ENCODE measurements at places on chromosomes 7 and 10. TPM values are rescaled to one million over a fixed set of nuclear protein-coding genes. Genes with fewer than 3 reads are reported as not detected.

Gene ASB10
- total RNA-seq = not detected

Gene PGAM1
- total RNA-seq = 482 TPM

Gene LRMDA
- total RNA-seq = 25.7 TPM

Gene KEL
- total RNA-seq = 0.18 TPM

Gene MYOZ1
- not detected for total RNA-seq

Gene HOGA1
- 0.12 TPM for total RNA-seq

Gene KNDC1
- not detected for total RNA-seq

Gene FAM25G
- total RNA-seq = not detected

Gene FOXI2
- total RNA-seq = not detected

Gene CYP2C8
- not detected for total RNA-seq

Gene RNF32
- 0.15 TPM for total RNA-seq

DNA sequence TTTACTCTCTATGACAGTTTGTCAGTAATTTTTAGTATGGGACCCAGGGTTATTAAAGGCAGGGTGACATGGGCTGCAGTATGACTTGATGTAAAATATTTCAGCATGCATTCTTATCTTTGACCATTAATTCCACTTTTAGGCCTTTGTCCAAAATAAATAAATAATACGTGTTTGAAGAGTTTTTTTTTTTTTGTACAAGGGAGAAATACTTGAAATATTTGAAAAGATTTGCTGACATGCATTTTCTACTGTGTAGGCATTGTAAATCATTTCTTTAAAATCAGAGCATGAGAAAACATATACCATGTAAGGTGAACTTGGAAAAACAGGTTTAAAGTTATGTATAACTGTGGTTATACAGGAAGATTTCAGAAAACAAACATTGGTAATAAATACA lies 23.5 kb downstream of the NRG3 start:
- no peak for DNase-seq

- DNase-seq = no peak
These were observed 7.4 kb downstream of the MCM10 start for GRCh38 chr10:13168781-13169180.

- DNase-seq = no peak
These were observed 123.4 kb upstream of the NEBL start for GRCh38 chr10:21020545-21020944.

DNA sequence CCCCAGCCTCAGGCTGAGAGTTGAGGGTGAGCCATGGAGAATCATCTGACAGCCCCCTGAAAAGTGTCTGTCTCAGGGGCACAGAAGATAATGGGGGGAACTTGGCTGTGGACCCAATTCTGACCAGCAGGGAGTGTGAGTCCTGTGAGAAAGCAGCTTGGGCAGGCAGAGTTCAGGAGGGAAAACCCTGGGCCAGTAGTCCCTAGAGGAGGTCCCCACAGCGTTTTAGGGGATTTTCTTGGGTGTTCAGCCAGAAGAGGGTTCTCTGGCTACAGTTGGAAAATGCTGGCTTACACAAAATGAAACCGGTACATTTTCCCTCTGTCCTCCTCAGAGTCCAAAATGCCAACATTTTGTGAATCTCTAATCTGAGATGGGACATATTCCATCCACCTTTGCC lies 35.8 kb upstream of the TRIM8 start:
- no peak for DNase-seq

DNA sequence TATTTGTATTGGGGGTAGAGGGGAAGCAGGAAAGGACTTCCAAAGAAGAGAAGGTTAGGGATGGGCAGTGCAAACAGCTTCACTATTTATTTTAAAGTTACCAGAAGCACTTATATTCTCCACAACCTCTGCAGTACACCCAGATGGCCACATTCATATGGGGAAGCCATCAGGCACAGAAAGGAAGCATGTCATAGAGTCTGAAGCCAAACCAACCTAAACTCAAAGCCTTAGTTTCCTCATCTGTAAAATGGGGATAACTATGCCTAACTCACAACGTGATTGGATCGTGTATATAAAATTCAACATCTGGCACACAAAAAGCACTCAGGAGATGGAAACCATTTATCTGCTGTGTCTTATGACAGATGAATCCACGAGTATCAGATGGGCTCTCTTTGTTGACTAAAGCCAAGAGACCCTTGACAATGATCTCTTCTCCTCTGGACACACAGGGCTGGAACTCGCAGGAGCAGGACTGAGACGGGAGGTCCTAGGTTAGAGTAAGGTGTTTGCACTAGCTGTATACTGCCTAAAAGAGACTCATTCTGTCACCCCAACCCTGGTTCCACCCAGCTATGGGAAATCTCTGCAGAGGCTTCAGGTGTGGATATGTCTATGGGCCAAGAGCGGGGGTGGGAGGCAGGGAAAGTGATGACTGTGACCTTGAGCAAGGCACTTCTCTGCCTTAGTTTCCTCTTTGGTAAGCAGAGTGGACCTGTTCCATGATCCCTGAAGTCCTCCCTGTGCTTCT lies 1.8 kb downstream of the KIAA1549 start:
- DNase-seq = no peak

DNA sequence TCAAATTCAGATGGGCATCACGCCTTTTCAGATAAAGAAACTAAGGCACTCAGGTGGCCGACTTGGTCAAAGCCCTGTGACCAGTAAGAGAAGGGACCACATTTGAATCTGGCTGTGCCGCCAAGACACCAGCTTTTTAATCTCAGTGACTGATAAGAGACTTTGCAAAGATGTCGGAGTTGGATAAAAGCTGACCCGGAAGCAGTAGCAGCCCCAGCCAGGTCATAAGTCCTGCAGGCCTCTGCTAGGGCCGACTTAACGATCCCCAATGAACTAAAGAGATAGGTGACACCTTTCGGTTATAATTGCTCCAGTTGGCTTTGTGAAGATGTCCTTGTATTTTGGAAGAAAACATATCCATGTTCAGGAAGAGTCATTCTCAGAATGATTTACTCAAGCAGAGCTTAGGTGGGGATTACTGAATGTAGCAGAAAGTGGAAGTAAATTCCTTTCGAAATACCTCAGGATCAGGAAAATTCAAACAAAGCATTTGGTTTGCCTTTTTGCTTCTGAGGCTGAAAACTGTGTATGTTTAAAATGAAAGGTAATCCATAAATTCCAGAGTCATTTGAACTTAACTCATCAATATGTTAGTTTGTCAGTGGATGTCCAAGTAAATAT lies 164.2 kb upstream of the PITRM1 start:
- DNase-seq = no peak

- no peak for DNase-seq
These were observed 22.2 kb downstream of the MMS19 start for GRCh38 chr10:97475936-97476594.

DNA sequence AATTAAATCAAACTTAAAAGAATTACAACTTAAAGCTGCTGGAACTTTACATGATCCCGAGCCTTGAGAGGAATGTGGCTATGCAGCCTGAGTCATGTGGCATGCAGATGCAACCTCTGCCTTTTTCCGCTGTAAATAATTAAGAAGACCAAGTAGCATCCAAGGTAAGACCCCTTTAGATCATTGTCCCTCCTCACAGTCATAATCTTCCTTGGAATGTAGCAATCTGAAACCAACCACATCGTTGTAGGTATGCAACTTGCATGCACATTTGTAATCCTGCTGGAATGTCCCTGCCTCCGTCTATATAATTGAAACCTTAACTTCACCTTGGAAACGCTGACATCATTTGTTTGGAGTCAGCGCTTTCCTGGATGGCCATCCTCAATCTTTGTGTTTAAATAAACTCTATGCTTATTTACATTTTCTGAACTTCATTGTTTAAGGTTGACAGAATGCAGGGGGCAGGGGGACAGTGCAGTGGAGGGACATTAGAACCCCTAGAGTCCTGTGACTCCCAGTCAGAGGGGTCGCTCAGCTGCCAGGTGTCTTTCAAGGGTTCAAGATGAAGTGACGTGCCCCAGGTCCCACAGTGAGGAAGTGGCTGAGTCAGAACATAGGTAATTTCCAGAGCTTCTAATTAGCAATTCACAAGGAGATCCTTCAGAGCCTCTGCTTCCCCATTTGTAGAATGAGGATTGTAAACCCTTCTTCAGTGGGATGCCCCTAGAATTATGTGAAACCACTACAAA lies 110.7 kb downstream of the RALA start:
- no peak for DNase-seq

DNA sequence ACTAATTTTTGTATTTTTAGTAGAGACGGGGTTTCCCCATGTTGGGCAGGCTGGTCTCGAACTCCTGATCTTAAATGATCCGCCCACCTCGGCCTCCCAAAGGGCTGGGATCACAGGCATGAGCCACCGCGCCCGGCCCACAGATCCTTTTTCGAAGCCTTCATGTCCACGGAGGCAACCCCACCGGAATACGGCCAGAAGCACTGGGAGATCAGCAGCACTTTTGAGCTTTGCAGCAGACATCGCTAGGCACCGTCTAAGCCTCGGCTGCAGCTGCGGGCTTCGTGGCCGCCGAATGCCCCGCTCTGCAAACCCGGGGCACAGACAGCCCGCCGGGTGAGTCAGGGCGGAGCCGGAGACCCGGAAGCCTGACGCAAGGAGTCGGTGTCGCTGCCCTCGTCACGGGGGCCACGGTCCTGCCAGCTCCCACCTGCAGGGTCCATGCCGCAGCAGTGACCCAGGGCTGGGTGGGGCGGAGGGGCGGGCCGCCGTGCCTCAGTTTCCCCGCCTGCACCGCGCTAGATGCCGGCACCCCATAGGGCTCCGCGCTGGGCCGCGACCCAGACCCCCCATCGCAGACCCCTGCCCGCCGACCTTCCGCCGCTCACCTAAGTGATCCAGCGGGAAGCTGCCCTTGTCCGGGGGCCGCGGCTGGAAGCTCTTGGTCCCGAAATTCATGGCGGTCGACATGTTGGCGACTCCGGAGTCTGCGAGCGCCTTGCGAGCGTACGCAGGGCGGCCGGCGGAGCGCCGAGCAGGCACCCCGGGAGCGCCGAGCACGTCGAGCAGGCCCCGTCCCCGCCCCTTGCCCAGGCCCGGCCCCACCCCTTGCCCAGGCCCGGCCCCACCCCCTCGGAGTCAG lies at the start of gene COX19:
COX19 (minus strand) TSS at position 730 of the 862 bp plus-strand sequence; CDS start at position 690, 40 bp downstream.
- no peak for DNase-seq

GRCh38 chr10:17716161-17716560 lies 35.8 kb upstream of the TMEM236 start:
- no peak for DNase-seq

- DNase-seq = no peak
These were observed 262.8 kb downstream of the BBS9 start for GRCh38 chr7:33392148-33392547.

DNA sequence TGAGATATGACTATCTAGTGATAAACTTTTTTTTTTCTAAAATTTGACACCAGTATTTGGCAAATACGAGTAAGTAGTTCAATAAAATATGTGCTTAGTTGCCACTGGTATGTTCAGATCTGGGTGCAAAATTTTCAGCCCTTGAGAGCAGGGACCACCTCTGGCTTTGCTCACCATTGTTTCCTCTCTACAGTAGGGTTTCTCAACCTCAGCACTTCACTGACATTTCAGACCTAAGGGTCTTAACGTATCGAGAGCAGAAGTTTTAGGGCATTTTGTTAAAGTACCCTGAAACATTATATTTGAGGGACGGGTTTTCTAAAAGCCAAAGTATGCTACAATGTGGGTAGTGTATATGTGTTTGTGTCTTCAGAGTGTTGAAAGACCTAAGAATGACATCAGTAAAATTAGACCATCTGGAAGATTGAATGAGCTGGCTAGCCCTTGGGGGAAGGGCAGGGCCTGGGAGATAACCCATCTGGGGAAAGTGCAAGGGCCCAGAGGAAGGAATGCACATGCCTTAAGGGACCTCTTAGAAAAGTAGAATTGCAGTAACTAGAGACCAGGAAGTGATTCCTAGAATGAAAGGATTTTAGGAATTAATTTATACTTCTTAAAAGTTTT lies 11.8 kb downstream of the BZW2 start:
- DNase-seq = no peak

DNA sequence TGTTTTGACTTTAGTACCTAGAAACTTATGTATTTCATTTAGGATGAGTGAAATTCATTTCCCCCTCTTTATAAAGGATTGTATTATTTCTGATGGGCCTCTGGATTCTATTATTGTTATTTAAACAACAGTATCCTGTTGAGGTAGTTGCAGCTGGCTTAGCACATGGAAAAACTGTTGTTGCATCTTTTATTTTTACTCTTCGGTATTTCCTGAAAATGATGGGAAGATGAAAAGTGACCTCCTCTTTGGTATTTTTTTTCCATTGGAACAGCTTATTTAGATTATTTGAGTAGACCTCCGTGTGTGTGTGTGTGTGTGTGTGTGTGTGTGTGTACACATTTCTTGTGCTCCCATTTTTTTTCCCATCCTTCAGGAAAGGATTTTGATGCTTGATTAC lies 129.8 kb downstream of the PRKG1 start:
- DNase-seq = no peak

GRCh38 chr10:79246606-79247275 lies 100.5 kb upstream of the PPIF start:
- no peak for DNase-seq

DNA sequence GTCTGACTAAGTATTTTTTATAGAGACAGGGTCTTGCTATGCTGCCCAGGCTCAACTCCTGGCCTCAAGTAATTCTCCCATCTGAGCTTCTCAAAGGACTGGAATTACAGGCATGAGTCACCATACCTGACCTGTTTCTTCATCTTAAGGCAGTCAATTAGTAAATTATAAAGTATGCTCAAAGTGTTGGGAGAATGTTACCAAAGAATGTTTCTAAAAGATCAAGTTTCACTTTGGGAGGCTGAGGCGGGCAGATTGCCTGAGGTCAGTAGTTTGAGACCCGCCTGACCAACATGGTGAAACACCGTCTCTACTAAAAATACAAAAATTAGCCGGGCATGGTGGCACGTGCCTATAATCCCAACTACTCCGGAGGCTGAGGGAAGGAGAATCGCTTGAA lies 117.0 kb downstream of the ALOX5 start:
- no peak for DNase-seq

GRCh38 chr7:134450294-134451000 lies 8.5 kb downstream of the AKR1B1 start:
- DNase-seq = no peak

DNA sequence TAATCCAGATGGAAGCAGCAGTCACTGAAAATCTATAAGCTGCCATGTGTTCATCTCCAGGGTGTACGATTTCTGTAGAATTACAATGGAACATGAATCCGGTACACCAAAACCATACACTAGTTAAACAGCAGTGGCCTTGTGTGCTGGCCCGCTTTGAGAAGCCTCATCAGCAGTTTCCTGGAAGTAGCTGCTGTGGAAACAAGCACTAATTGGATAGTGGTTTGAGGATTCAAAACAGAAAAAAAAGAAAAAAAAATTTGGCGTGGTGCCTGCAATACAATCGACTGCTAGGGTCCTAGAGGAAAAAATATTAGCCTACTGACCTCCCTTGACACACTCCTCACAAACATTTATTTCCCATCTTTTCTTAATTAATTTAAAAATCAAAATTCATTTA lies 545.9 kb downstream of the SORCS1 start:
- DNase-seq = no peak

- DNase-seq = peak; percentile 95
These were observed 9.4 kb upstream of the PSAP start for GRCh38 chr10:71860243-71861029.

DNA sequence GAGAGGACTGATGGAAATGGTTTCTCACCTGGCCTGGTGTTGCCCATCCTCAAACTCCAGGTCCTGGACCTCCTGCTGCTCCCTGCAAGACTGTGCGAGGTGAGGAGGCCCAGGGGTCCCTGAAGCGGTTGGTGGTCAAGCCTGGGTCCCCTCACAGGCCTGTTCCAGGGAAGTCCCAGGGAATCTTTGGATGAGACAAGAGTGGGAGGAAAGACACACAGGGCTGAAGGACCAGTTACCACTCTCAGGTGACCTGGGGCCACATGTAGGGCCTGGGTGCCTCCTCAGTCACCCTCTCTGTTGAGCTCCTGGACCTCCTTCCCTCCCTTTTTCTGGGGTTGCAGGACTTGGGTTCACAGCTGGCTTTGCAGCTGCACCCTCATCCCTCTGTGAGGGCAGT lies 42.6 kb upstream of the CXCL12 start:
- DNase-seq = no peak

All from glomerular endothelial cell (primary cell).